Dermis blood vessel endothelial cell (primary cell): ENCODE measurements at places on chromosomes 1 and 21. TPM values are rescaled to one million over a fixed set of nuclear protein-coding genes. Genes with fewer than 3 reads are reported as not detected.

Gene NBPF10
- 0.28 and 0.34 TPM in 2 replicates for total RNA-seq

Gene ATAD3C
- total RNA-seq: 0.17 and 1.5 TPM in 2 replicates

Gene PCBP3
- 0.14 TPM in 1 of 2 replicates, not detected in the other for total RNA-seq

Gene FMO2
- total RNA-seq: 0.05 TPM in 1 of 2 replicates, not detected in the other

Gene TEKT2
- total RNA-seq: 0.14 and 0.68 TPM in 2 replicates

Gene TM2D1
- 48.8 and 65.6 TPM in 2 replicates for total RNA-seq

Gene TCHH
- total RNA-seq: 0.05 and 0.17 TPM in 2 replicates

Gene CRYAA
- not detected in 2 replicates for total RNA-seq

Gene SELENON
- total RNA-seq: 34.7 and 100 TPM in 2 replicates

Gene FAM72B
- 1.0 and 3.4 TPM in 2 replicates for total RNA-seq

Gene CD5L
- not detected in 2 replicates for total RNA-seq

GRCh38 chr21:40658311-40658710 lies 188.6 kb downstream of the DSCAM start:
- no peak for DNase-seq

GRCh38 chr1:107430540-107431228 lies 289.8 kb downstream of the NTNG1 start:
- DNase-seq: peak; percentile 61

DNA sequence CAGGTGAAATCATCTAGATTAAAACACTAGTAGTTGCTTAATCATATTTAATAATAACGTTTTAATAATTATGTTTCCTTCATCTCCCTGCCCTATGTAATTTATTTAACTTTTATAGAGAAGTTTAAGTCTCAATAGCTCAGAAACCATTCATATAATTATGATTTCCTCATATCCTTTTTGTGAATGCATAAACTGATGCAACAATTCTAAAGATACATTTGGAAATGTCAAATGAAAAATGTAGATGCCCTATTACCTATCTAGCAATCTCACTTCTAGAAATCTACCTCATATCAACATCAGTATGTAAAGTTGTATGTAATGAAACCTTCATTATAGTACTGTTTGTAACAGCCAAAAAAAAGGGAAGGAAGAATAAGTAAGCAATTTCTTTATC lies 10.5 kb downstream of the DRAM2 start:
- DNase-seq: no peak

DNA sequence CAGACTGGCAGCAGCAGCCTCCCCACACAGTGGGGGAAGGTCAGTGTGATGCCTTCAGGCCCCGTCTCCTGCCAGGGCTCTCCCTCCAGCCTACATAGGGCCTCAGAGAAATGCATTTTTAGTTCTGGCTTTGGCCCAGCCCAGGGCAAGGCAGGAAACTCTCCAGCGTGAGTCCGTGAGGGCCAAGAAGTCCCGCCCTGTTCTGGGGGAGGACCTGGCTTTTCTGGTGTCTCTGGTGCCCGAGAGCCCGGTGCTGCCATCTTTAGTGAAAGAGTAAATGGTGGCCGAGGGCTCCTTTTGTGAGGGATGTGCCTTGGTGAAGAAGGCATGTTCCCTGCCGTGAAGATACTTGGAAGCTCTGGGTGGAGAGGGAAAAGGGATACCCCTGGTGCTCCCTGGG lies 14.8 kb upstream of the DIP2A start:
- no peak for DNase-seq

DNA sequence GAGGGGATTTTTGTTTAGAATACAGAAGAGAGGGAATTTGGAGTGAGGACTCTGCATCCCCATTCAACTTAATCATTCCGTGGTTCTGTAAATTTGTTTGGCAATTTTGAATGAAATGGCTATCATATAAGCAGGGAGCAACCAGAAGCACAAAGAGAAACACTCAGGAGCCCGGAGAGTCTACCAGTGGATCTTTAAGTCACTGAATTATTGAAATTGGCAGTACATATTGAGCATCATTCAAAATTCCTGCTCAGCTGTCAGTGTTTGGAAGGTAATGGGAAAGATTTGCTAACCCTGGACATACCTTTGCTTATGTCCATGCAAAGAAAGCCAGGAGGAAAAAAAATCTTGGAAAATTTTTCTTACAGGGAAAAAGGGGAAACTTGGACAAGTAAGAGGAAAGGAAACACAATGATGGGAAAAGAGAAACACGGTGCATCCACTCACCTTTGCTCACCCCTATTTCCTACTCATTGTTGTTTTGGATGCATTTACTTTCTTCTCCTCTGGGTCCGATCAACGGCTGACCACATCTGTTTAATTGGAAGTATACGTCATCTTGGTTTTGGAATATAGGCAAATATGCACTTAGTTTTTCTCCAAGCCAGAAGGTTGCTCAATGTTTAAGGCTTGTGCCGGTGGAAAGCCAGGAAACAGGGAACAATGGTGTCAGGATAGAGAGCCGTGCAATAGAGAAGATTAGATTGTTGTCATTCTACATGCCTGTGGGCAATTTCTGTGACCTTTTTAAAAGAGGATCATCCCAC lies 243.0 kb upstream of the LYPLAL1 start:
- DNase-seq: peak; percentile 89

DNA sequence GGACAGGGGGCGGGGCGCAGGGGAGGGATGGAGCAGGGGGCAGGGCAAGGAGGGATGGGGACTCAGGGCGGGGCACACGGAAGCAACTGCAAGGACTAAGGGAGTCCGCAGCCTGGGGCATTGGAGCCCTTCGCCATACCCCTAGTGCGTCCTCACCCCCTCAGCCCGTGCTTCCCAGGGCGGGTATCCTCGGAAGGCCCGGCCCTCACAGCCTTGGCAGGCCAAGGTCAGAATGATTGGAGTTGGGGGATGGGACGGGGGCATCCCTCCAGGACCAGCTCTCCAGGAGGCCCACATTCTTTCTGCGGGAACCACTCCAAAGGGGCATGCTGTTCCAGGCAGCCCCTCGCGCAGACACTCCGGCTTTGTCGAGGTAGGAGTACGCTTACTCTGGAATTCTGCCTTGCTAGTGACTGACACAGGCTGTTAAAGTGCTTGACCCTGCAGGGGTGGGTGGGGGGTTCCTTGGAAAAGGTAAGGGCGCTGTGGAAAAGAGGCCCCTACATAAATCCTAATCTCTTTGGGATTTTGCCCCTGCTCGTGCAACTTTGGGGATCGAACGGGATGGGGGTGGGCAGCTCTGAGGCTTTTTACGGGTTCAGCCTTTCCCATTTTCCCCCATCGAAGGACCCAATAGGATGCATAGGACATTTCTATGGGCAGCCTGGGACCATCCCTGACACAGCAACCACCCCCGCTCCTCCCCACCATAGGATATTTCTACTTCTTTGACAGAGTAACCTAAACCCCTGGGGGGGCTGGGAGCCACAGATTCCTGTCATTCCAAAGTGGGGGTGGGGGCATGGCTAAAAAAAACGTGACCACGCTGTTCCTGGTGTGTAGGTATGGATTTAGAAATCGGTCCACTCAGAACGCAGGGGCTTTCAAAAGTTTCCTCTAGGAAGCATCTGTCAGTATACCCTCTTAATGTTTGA lies 738 bp upstream of the TRIM11 start:
- DNase-seq: no peak

DNA sequence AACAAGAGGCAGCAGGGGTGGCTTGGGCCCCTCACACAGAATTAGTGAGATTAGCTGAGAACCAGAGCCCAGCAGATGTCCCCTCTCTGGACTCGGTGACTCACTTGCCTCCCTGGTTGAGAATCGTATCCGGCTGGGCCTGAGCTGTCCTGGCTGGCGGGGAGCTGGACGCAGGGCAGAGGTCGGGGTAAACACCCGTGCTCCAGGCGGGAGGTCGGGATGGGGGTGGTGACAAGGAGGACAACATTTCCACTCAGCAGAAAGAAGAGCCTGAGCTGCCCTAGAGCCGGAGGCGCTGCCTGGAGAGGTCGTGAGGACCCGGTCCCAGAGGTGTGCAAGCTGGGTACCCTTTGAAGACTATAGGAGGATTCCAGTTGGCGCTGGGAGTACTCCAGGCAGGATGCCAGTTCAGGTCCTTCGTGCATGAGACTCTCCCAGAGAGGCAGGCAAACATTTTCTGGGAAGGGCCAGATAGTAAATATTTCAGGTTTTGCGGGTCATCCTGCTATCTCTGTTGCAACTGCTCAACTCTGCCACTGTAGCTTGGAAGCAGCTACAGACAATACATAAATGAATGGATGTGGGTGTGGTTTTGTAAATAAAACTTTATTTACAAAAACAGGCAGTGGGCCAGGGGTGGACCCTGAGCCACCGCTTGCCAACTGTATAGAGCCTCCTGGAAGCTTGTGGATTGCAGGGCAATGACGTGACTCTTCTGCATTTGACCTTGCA lies 116.8 kb upstream of the WNT4 start:
- peak; percentile 29 for DNase-seq

DNA sequence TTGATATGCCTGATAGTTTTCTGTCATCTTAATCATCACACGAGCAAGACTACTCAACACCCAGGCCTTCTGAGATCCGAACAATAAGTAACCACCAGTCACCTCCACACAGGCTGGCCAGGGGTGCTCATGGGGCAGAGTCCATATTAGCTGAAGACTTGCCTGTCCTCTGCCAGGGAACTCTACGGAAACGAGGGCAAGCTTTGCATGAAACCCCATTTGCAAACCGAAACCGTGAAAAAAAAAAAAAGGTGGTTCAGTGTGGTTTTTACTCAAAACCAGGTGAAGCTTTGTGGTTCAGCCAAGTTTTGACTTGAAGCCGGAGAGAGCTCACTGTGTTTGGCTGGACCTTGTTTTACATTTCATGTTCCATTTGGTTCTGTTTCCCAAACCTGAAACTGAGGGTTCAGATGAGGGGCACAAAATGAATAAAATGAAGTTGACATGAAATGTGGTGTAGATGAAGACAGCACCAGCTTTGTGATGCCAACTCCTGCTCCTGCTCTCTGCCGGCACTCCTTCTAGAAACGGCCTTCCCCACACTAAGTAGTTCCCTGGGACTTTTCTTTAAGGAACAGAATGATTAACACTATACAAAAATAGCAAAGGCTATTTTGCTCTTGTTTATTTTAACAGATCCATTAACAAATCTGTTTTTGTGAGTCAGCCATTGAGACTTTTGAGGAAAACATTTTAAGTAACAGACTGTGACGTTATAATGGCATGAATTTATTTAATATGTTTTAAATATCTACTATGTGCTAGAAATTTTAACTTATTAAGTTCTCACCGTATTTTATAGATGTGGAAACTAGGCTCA lies 74.7 kb downstream of the RUNX1 start:
- no peak for DNase-seq

- no peak for DNase-seq
Observed at GRCh38 chr1:190022709-190023108, 455.0 kb downstream of the BRINP3 start.

DNA sequence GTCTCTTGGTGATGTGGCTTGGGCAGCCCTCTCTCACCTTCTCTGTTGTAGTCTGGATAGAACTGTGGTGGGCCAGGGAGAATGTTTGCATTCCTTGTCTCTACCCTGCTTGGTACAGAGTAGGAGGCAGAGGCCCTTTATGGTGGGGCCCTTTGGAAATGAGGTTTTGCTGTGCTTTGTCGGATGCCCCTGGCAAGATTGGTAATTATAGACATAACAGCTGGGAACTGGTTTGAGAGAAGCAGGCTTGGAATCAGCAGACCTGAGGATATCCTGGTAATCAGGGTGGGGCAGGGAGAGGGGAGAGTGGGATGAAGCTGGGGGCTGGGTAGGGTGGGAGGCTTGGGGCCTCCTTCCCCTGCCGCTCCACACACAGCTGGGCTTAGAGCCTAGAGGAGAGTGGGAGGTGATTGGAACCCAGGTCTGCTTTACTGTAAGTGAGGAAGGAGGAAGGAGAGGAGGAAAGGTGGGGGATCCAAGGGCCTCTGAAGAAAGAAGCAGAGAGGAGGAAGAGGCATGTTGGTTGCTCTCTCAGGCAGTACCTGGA lies 5.0 kb downstream of the VANGL2 start:
- DNase-seq: no peak

DNA sequence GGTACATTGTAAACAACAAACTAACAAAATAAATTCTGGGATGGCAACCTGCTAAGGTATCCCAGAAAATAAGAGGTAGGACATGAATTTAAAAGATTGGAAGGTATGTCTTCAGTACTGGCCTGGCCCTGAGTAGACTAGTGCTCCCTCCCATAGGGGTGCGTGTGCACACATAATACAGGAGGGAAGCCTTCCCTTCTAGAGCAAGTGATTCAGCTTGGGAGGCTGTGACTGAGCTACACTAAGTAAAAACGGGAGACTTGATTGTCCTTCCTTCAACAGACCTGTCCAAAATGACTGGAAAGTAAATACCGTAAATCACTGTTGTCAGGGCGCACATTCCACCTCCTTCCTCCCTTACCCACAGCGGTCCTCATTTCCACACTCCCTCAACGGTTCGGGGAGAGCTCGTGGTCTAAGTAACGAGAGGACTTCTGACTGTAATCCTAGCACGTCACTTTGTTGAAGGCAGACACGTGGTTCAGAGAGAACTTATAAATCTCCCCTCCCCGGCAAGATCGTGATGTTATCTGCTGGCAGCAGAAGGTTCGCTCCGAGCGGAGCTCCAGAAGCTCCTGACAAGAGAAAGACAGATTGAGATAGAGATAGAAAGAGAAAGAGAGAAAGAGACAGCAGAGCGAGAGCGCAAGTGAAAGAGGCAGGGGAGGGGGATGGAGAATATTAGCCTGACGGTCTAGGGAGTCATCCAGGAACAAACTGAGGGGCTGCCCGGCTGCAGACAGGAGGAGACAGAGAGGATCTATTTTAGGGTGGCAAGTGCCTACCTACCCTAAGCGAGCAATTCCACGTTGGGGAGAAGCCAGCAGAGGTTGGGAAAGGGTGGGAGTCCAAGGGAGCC lies at the start of gene TGFB2:
Gene TGFB2 (plus strand): TSS at position 523 of the 859 bp plus-strand sequence. CDS start 1,366 bp downstream, outside the sequence.
- DNase-seq: peak; percentile 87

GRCh38 chr1:119771770-119772169 lies 3.1 kb upstream of the HMGCS2 start:
- DNase-seq: no peak

- no peak for DNase-seq
Observed at GRCh38 chr1:231679109-231679508, 52.5 kb downstream of the DISC1 start.

DNA sequence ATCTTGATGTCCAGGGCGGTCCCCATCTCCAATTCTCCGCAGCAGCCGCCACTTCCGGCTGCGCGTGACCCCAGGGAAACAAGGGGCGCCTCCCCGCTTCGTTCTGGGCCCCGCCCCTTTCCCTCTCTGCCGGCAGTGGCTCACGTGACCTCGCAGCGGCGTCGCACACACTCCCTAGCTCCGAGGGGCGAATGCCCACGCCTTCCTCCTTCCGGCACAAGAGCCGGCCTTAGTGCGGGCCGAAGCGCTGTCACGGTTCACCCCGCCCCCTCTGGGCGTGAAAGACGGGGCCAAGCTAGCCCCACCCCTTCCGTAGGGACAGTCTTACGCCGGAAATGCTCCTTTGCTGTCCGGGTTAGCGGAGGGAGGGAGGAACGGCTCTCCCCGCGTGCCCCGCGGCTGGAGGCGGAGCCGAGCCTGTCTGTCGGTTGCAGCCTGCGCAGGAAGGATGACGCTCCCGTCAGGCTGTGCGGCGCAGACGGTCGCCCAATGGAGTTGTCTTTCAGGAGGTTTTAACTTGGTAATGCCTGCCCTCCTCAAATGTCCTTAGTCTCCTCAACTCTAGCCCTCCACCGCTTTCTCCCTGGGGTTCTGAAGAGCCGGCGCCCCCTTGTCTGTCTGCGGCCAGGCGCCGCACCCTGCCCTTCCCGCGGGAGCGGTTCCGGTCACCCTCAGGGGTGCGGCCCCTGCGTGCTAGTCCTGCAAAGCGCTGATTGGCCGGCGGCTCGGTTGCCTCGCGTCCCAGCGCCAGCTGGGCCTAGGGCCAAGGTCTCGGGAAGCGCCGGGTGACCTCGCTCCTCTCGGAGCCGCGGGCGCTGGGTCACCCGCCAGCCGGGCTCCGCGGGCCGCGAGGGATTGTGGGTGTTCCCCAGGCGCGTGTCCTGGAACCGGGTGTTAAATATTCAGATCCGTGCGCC lies at the start of gene VPS26C:
Gene VPS26C (minus strand): TSS at position 66 of the 917 bp plus-strand sequence. CDS start 40 bp downstream, at position 26.
- DNase-seq: peak; percentile 99

GRCh38 chr1:29583727-29584126 lies 347.4 kb downstream of the PTPRU start:
- DNase-seq: no peak
